Esophagus squamous epithelium (tissue), 5 donors: ENCODE measurements at places on chromosomes 7 and 10. TPM values are rescaled to one million over a fixed set of nuclear protein-coding genes. Genes with fewer than 3 reads are reported as not detected.
A peak's percentile ranks its signal among the peaks of the same experiment; 100 is the strongest.

GRCh38 chr7:37000511-37000910 lies 276.2 kb upstream of the AOAH start:
- no peak overlapping the region for H3K27ac ChIP-seq
- H3K36me3 ChIP-seq, result no peaks in the 10 kb centered on the region
- no peaks in the 10 kb centered on the region for H3K27me3 ChIP-seq
- no peaks in the 10 kb centered on the region for H3K4me1 ChIP-seq
- DNase-seq, result no peak
- no peak overlapping the region for H3K4me3 ChIP-seq

The CPA2 gene
- total RNA-seq, result not detected

The SPDYE2 gene
- total RNA-seq, result not detected

The OR2A12 gene
- not detected for total RNA-seq

The FOXL3 gene
- not detected for total RNA-seq

DNA sequence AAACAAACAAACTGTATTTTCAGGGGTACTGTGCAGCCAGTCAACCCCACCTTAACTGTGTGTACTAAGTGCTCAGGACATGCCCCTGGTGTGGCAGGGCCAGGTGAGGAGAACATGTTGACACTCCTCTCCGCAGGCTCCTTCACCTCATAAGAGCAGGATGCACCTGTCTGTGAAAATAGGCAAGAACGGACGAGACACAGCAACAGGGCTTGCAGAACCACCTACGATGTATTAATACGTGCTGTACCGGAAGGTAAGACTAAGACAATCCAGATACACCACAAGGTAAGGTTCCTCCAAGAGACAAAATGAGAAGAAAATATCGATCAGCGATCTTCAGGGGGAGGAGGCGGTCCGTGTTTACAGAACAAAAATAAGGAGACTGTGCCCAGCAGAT lies 65.8 kb upstream of the CAMK2B start:
- no peaks in the 10 kb centered on the region for H3K4me1 ChIP-seq
- H3K4me3 ChIP-seq, result no peak overlapping the region
- H3K27me3 ChIP-seq, result no peaks in the 10 kb centered on the region
- H3K36me3 ChIP-seq, result peaks cover 99% of the 10 kb centered on the region

GRCh38 chr7:11430112-11430511 lies 401.9 kb downstream of the THSD7A start:
- no peak for DNase-seq
- H3K27me3 ChIP-seq, result no peaks in the 10 kb centered on the region
- H3K4me3 ChIP-seq, result no peak overlapping the region
- H3K36me3 ChIP-seq, result no peaks in the 10 kb centered on the region

- H3K27me3 ChIP-seq, result no peaks in the 10 kb centered on the region
- no peak overlapping the region for H3K4me3 ChIP-seq
- H3K36me3 ChIP-seq, result no peaks in the 10 kb centered on the region
- no peaks in the 10 kb centered on the region for H3K4me1 ChIP-seq
Measured at GRCh38 chr10:88565072-88565471, 18.0 kb downstream of the RNLS start.

DNA sequence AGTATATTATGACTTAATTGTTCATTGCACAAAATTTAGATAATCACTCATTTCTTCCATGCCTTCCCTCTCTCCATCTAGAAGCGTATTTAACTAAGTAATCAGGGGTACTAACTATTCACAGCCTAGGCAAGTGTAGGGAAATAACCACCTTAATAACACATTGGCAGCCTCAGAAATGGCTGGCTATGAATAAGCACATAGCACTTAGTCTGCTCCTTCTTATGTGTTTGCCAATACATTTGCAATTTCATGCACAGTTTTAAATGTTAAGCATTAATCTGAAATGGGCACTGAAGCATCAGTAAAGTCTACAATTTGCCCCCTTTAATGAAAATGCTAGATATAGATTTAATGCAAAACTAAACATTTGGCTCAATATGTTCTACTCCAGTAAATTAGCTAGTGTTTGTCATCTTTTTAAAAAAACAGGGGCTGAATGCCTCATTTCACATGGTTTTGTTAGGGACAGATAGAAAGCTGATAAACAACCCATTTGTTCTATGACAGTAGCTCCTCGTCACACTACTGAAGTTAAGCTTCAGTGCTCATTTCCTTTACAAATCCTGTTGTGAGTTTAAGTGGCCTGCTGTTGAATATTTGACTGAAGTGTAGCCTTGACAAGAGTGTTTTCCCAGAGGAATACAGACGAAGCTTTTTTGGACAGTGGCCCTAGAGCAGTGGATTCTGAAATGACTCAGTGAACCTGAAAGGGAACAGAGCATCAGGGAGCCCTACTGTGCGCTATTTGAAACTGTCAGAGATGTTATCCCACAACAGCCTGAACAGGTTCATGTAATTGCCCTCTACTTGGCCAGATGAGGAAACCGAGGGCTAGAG lies 30.5 kb downstream of the HHEX start:
- no peak for DNase-seq
- H3K27ac ChIP-seq, result no peak overlapping the region
- no peaks in the 10 kb centered on the region for H3K36me3 ChIP-seq

The FAM25A gene
- total RNA-seq, result 371 TPM

DNA sequence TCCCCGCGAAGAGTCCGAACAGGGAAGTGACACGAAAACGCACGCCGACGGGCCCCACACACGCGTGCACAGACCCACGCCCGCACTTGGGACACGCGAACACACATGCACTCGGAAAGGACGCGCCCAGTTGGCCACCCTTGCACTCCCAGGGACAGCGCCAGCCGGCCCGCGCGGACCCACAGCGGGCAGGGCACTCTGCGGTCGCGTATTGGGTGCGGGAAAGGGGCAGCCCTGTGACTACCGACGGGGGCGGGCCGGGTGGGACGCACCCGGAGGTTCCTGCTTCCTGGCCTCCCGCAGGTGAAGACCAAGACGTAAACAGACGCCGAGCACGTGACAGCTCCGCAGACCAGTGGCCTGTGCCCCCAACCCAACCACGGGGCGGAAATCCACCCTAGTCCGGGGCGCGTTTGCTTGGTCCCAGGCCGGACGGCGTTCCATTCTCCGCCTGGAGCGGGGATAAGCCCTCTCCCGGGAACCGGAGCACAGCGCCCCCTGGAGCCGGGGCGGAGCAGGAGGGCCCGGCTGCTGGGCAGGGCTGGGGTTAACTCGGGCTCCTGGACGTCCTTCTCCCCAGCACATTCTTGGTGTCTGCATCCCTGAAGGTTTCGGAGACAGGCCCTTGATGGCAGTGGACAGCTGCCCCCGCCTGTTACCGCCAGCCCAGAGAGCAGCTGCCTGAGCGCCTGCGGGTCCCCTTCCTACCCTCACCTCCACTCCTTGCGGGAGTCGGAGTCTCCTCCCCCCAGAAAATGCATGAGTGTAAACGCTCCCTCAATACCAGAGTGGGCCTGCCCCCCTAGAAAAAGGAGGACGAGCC lies 2.0 kb upstream of the LZTS2 start:
- H3K27me3 ChIP-seq, result no peaks in the 10 kb centered on the region
- peak overlapping the region; percentile 98 for H3K27ac ChIP-seq
- DNase-seq, result no peak
- peak overlapping the region; percentile 97 for H3K4me3 ChIP-seq
- H3K36me3 ChIP-seq, result peaks cover 8% of the 10 kb centered on the region

The SKIDA1 gene
- 0.57 TPM for total RNA-seq

The ADCYAP1R1 gene
- 0.18 TPM for total RNA-seq

DNA sequence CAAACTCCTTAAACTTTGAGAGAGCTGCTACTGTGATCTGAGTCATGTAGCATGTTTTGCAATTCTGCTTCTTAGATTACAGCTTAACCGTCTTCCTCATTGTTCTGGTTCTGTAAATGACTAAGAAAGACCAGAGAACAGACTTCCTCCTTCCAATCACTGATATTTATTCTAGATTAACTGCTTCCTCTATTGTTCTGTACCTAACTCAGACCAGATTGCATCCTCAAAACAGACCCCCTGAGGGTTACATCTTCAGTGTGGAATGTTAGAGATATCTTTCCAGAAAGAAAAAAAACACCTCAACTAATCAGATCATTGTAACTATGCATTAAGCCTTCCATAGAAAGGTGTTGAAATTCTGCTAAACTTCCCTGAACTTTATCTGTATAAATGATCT lies 5.7 kb upstream of the PIP start:
- no peaks in the 10 kb centered on the region for H3K36me3 ChIP-seq
- no peaks in the 10 kb centered on the region for H3K4me1 ChIP-seq
- no peak overlapping the region for H3K4me3 ChIP-seq
- no peak overlapping the region for H3K27ac ChIP-seq
- H3K27me3 ChIP-seq, result no peaks in the 10 kb centered on the region

The AKR1C8 gene
- not detected for total RNA-seq

The WEE2 gene
- total RNA-seq, result not detected

DNA sequence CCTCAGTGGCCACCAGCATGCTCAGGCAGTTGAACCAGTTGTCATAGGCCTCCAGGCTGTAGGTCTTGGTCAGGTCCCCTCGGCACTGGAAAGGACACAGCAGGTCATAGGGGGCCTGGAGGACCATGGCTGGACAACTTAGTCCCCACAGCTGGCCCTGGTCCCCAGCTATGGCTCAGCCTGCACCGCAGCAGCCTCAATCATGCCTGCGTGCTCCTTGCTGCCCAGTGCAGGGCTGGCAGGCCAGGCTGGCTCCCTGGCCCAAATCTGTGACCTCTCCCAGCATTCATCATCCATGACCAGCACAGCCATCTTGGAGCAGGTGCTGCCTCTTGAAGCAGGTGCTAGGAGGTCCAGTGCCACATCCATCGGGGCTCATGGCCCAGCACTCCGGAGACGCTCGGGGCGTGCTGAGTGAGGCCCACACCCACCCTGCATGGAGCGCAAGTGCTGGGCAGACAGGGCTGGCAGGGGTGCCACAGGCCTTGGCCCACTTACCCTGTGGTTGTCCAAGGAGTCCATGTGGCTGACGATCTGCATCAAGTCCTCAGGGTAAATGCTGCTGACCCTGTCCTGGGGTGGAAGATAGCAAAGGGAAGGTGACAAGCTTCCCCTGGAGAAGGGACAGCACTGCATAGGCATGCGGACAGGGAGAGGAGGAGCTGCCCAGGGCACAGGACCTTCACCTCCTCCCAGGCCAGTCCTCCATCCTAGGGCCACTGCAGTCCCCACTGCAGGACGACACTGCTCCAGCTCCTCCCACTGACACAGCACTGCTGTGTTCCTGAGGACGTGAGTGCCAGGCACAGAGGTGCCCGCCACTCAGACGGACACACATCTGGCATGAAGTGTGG lies 61.7 kb downstream of the CSGALNACT2 start:
- no peaks in the 10 kb centered on the region for H3K36me3 ChIP-seq
- no peaks in the 10 kb centered on the region for H3K27me3 ChIP-seq
- peaks cover 13% of the 10 kb centered on the region for H3K4me1 ChIP-seq
- no peak overlapping the region for H3K27ac ChIP-seq
- no peak for DNase-seq

GRCh38 chr10:27345455-27345920 lies 104.9 kb upstream of the ACBD5 start:
- H3K36me3 ChIP-seq, result no peaks in the 10 kb centered on the region
- no peak overlapping the region for H3K27ac ChIP-seq
- H3K4me1 ChIP-seq, result no peaks in the 10 kb centered on the region
- no peak for DNase-seq
- H3K4me3 ChIP-seq, result no peak overlapping the region

- no peak overlapping the region for H3K27ac ChIP-seq
- H3K4me1 ChIP-seq, result no peaks in the 10 kb centered on the region
- peaks cover 16% of the 10 kb centered on the region for H3K27me3 ChIP-seq
- no peak for DNase-seq
- H3K4me3 ChIP-seq, result no peak overlapping the region
Measured at GRCh38 chr10:111100198-111100597, 23.4 kb downstream of the ADRA2A start.

DNA sequence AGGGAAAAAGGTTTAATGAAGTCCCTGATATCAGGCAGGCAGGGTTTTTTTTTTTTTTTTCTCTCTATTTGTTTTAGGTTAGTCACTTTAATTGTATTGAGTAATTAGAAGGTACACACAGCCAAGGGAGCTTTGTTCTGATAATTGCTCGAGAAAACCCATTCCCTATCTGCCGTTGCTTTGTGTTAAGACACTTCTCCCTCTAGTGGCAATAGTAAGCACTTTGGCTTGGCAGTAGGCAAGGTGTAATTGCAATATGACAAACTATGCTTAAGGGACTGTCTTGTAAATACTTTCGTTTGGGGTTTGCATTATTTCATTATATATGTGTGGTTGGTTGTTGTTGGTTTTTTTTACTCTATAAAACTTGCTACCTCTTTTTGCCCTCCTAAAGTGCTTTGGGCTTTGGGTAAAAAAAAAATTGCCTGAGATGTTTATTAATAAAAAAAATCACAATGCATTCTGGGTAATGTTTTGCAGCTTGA lies 113.4 kb downstream of the BTRC start:
- no peak overlapping the region for H3K4me3 ChIP-seq
- H3K27ac ChIP-seq, result no peak overlapping the region
- no peak for DNase-seq

DNA sequence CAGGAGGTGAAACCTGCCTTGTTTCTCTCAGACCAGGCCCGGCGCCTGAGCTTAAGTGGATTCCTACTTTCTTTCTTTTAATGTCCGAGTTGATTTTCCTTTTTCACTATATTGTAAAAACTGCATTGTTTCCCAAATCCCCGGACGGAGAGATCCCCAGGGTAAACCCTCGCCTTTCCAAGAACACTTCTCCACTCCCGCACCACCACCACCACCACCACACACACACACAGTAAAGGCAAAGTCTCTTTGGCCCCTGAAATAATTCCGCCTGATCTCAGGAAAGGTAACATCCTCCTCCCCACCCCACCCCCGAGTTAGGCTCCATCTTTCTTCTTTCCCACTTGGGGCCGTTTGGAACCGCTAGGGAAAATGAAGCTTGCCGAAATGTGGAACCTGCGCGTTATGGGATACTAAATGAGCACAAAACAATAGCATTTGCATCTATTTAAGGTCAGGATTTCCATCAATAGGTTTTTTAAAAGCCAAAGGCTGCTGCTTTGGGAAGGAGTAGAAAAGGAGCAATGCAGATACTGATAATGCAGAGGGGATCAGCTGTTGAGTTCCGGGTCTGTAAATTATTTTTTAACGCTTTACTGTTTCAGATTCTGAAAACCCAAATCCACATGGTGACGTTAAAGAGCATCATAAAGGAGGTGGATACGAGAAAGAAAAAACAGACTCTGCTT lies 2.5 kb downstream of the HPSE2 start:
- peak overlapping the region; percentile 77 for H3K27ac ChIP-seq
- no peak for DNase-seq

The STEAP2 gene
- 15.4 TPM for total RNA-seq

The PNLIPRP2 gene
- not detected for total RNA-seq
